ENCODE measurements at places on chromosomes 11 and 22. TPM values are rescaled to one million over a fixed set of nuclear protein-coding genes. Genes with fewer than 3 reads are reported as not detected.

The DGAT2 gene
- 3.9 TPM for total RNA-seq

The DCHS1 gene
- 0.82 TPM for total RNA-seq

The SIRT3 gene
- total RNA-seq: 38.7 TPM

The CATSPER1 gene
- 0.80 TPM for total RNA-seq

The NPAS4 gene
- total RNA-seq: 0.09 TPM

The AP1B1 gene
- total RNA-seq: 60.4 TPM

The LINC01488 gene
- total RNA-seq: not detected

The TMEM25 gene
- total RNA-seq: 20.5 TPM

The TTLL1 gene
- 5.6 TPM for total RNA-seq

The AMPD3 gene
- total RNA-seq: 50.5 TPM

The GVQW3 gene
- total RNA-seq: 1.0 TPM

The GNAZ gene
- total RNA-seq: 0.61 TPM

The CCDC73 gene
- 0.10 TPM for total RNA-seq

The NTM gene
- total RNA-seq: not detected

The PNPLA5 gene
- not detected for total RNA-seq

The ACRV1 gene
- not detected for total RNA-seq

The HTR3B gene
- not detected for total RNA-seq

The MEI1 gene
- 28.3 TPM for total RNA-seq

The TST gene
- total RNA-seq: 5.1 TPM

The APOA4 gene
- total RNA-seq: not detected

The MUC5AC gene
- total RNA-seq: not detected

The MS4A4A gene
- not detected for total RNA-seq

The RFPL3 gene
- total RNA-seq: not detected

The PARVG gene
- total RNA-seq: 85.1 TPM

The KRTAP5-8 gene
- total RNA-seq: not detected

The MN1 gene
- total RNA-seq: 0.16 TPM

The FJX1 gene
- not detected for total RNA-seq

The DTX4 gene
- not detected for total RNA-seq

The VPREB1 gene
- not detected for total RNA-seq

The CRACR2B gene
- total RNA-seq: 1.9 TPM

The RTN4RL2 gene
- total RNA-seq: not detected

All from activated naive CD4-positive, alpha-beta T cell treated with anti-CD3 and anti-CD28 coated beads, Interleukin-2, amount 50 U/mL, for 72 hours (primary cell).